ENCODE measurements at places on chromosomes 2 and 18.

GRCh38 chr2:73228631-73229030 is 4.4 kb downstream of the PRADC1 start:
- no peak for DNase-seq

GRCh38 chr2:167140767-167141166 is 252.5 kb downstream of the XIRP2 start:
- DNase-seq, result no peak

- DNase-seq, result no peak
Observed at GRCh38 chr2:1366546-1367134, 46.6 kb upstream of the TPO start.

DNA sequence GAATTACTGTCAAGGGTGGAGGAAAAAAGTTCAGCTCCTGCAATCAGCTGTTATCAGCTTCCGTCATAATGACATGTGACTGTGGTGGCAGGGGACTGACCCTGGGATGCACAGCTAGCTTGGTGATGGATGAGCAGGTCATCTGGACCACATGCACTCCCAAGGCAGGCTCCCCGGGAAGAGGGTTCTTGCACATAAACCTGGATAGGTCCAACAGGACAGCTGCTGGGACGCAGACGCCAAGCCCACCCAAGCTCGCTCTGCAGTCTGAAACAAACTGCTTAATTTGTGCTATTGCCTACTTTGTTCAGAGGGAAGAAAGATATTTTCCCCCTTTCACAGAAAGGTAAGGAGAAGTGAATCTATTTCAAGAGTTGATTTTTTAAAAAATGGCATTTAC is 30.2 kb downstream of the FAM178B start:
- DNase-seq, result no peak

GRCh38 chr2:180905002-180905401 is 75.4 kb upstream of the UBE2E3 start:
- no peak for DNase-seq

- no peak for DNase-seq
Observed at GRCh38 chr2:222710736-222711135, 39.3 kb downstream of the MOGAT1 start.

DNA sequence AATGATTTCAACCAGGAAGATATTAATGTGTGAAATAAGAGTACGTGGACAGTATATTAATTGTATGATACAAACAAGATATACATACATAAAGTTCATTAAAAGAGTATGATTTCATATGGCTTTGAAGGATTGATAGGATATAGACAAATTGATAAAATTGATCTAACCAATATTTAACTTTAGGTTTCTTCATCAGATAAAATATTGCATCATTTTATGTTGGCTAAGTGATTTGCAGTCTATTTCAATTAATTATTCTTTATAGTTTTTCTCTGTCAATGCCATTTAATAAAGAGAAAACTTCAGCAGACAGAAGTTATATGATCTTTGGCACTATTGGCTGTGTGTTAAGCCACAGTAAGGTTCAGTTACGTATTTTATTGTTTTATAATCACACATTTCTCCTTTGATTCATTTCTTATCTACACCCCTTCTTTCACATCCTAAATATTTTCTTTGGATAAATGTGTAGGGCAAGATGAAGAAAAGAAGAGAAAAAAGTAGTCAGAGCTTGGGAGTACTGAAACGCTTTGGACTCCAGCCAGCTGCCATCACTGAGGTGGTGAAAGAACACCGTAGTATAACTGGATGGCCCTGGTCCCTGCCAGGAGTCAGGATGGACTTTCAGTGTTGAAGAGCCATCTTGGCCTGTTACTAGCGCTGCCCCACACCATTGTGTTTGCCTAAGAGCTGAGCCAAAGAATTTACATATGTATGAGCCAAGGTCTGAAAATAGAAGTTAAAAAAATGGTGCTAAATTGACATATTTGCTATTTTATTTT is 9.8 kb upstream of the CPS1 start:
- no peak for DNase-seq

DNA sequence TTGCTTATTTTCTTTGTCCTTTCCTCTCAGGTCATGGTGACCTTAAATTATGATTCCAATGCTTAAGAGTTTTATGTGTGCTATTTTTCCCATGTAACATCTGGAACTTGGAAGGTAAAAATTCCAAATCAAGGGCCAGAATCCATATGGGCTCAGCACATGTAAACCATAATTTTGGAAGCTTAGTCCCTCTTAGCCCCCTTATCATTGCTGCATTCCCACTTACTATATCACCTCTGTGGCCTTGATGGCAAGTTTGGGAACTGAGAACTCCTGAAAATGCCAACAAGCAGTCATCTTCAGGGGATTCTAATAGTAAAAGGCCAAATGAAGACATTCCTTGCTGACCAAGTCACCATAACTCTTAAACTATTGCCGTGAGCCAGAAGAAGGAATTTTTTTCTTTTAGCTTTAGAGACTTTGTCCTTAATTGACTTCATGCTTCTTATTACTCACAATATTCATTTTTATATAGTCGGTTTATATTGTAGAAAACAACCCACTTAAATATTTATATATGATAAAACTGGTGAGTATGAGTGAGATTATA is 251.4 kb downstream of the SLC8A1 start:
- DNase-seq, result no peak

DNA sequence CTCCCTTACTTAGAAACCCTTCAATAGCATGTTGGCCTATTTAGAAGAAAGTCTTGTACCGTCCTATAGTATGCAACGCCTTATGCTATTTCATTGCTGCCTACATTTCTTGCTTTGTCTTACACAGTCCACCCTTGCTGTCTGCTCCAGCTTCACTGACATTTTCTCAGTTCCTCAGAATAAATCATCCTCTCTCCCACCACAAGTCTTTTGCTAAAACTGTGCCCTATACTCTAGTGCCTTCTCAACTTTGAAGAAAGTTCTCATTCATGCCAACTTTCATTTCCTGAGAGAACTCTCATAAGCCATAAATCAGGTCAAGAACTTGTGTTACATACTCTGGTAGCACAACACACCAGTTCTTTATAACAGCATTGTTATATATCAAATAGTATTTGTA is 54.3 kb upstream of the COL3A1 start:
- no peak for DNase-seq

DNA sequence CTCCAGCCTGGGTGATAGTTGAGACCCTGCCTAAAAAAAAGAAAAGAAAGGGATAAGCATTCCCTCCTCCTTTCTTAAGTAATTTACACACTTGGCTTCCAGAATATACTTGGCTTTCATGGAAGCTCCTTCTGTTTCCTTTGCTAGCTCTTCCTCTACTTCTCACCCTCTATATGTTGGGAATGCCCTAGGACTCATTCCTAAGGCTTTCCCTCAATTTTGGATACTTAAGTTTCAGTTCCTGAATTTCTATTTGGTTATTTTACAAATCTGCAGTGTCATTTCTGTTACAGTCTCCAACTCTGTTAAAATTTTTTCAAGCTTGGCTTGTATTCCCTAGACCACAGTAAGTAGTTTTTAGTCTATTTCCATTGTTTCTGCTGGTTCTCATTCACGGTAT is 23.6 kb downstream of the SP3 start:
- no peak for DNase-seq

GRCh38 chr2:193251909-193252308 is 1057.2 kb upstream of the TMEFF2 start:
- no peak for DNase-seq

- DNase-seq, result no peak
Observed at GRCh38 chr2:237919593-237919992, 47.2 kb upstream of the UBE2F start.

DNA sequence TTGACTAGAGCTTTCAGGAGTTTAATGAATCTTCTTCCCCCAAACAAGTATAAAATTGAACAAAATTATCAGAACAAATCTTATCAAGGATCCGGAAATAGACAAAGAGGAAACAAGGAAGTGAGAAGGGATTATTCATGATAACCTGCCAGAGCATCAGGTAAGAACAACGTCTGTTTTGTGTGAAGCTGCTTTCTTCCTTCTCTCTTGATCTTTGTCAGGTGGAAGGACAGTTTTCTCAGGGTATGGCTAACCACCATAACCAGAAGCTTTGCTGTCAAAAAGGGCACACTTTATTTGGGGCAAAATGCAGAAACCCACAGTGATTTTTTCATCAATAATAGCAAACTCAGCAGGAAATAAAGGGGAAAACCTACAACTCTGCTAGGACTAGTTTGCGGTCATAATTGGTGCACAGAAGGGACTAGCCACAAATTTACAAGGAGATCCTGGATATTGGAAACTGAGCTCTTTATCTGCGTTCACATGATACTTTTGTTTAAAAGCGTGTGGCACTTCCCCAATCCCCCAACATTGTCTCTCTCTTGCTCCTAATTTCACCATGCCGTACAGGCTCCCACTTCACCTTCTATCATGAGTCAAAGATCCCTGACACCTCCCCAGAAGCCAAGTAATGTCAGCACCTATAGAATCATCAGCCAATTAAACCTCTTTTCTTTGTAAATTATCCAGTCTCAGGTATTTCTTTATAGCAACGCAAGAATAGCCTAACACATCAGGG is 124.2 kb downstream of the FSIP2 start:
- no peak for DNase-seq

- no peak for DNase-seq
Observed at GRCh38 chr2:25955036-25955435, 27.3 kb downstream of the KIF3C start.

DNA sequence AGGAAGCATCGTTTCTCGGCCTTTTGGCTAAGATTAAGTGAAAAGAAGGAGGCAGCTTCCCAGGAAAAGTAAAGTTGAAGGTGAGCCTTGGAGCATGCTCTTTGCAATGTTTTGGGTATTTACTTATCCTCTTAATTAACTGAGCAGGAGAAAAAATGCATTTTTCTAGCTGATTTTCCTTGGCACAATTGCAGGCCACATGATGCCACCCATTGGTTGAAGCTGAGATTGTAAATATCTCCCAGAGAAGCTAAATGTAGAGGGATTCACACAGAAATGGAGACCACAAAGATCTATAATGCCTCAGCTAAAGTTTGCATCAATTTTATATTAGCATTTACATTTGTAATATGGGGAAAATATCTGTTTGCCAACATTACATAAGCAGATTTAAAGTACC is 294.1 kb downstream of the KCNS3 start:
- DNase-seq, result no peak

GRCh38 chr18:31101183-31102024 is 817 bp downstream of the DSC2 start:
- DNase-seq, result no peak

DNA sequence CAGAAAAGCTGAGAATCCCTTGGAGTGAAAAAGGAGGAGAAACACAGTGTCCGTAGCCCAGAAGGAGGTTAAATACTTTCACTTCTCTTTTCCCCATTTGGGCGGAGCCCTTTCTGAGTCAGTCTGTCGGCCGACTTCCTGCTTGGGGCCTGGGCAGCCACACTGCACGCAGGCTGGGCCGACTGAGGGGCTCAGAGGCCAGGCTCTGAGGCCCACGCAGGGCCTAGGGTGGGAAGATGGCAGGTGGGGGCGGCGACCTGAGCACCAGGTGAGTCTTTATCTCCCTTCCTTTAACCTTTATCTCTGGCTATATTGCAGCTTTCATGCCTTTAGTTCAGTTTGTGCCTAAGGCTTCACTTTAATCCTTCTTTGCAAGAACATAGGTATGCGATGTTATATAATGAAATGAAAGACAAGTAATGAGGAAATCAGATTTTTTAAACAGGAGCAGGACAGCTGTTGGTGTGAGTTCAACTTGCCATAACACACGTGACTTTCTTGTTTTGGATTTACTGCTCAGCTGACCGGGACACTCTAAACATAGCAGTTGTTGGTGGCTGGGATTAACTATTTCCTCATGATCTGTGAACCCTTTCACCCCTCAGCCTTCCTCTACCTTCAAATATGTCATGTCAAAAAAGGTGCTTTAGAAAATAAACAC is at the start of gene SP100:
SP100 (plus strand) TSS at position 141 of the 661 bp plus-strand sequence; CDS start at position 237, 96 bp downstream.
- peak; percentile 62 for DNase-seq

- no peak for DNase-seq
Observed at GRCh38 chr2:118613737-118614136, 233.7 kb downstream of the EN1 start.

DNA sequence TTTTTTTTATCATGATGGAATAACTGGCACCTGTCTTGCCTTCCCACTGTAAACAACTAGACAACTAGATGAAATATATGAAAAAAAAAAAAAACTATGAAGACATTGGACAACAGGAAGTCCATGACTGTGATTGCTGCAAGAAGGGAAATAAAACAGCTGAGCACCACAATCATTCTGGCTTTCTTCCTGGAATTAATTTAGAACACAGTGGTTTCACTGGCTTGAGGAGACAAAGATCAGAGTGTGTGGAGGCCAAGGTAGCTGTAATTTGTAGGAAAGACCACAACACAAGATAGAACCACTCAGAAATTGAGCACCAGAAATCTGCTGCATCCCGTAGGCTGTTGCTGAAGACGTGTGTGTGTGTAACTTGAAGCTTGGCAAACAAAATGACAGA is 121.1 kb upstream of the PID1 start:
- DNase-seq, result no peak

GRCh38 chr2:43776324-43776723 is 2.5 kb downstream of the DYNC2LI1 start:
- no peak for DNase-seq

DNA sequence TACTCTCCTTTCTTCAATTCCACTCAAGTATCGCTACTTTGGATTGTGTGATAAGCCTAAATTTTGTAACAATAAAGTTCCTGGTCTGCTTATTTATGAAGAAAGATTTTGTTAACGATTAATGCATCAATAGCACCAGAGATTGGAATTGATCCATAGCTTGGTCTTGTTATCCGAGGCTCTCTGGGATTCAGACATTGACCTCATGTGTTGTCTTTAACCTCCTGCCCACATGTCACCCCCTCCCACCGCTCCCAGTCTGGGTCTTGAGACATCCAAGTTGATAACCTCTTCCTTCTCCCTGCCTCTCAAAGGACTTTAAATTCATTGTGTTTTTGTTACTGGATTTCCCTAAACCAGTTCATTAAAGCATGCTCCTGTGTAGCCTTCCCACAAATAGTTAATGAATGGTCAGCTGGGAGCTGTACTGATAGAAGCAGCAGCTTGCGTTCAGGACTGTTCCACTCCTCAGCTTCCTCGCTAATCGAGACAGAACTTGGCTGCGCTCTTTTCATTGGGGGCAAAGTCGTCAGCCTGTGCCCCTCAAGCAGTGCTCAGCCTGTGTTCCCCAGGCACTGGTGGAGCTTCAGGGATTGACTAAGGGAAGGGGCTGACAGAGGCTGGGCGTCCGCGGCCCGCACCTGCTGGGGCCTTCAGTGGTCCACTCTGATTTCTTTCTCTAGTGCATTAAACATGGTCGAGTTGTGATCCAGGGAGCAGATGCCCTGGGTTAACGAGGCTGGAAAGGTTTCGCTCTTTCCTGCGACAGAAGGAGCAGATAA is 18.9 kb downstream of the ASB1 start:
- no peak for DNase-seq
